Neural progenitor cell (in vitro differentiated cells): ENCODE measurements at places on chromosomes 2 and 18. TPM values are rescaled to one million over a fixed set of nuclear protein-coding genes. Genes with fewer than 3 reads are reported as not detected.

DNA sequence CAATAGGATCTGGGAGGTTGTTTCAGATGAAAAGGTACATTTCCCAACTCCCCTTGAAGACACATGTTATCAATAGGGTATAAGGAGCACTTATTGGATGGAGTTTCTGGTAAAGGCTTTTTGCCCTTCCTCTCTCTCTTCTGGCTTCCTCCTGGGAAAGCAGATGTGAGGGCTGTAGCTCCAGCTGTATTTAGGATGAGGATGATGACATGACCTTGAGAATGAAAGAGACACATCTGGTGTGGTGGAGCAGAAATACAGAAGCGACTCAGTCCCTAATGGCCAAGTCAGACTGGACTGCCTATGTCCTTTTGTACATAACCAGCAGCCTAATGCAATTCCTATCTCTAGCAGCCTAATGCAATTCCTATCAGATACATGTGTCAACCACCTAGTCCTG, 100.9 kb upstream of the NXPH2 start:
- DNase-seq: no peak

DNA sequence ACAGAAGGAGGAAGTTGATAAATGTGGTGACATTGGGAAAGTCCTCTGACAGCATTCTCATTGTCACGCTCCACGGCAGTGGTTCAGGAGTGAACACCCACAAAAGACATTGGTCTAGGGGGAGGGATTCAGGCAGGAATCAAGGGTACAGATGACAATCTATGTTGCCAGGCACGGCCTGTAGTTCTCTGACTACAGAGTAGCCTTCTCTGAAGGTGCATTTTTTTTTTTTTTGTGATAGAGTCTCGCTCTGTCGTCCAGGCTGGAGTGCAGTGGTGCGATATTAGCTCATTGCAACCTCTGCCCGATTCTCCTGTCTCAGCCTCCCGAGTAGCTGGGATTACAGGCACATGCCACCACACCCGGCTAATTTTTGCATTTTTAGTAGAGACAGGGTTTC, 7.4 kb upstream of the MOB1A start:
- DNase-seq: no peak

GRCh38 chr18:1976484-1976883, 594.8 kb downstream of the METTL4 start:
- no peak for DNase-seq

- no peak for DNase-seq
Observed at GRCh38 chr18:5912566-5912965, 17.2 kb upstream of the TMEM200C start.

- DNase-seq: no peak
Observed at GRCh38 chr18:47191961-47192360, 15.8 kb upstream of the IER3IP1 start.

DNA sequence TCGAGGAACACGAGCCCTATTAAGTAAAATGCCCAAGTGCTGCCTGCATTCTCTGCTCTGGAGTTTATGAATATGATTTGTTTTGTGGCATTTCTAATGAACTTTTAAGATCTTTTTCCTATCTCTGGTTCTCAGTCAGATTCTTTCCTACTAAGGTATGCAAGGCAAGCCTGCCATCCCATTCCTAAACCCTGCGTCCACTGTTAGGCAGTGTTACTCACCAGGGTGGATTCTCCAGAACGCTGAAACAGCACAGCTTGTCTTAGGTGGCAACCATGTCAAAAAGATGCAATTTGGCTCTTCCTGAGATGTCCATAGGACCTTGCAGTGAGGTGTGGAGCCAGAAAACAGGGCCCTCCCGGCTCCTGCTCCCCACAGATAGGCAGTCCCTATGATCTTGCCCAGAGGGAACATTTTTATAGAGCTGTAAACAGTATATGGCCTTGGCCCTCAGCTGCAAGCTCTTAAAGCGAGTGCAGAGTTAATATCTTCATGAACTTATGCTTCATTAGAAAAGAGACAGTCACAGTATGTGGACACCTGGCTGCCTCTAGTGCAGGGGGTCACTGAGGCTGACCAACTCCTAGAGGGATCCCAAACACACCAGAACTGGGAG, 84.4 kb downstream of the TPGS2 start:
- no peak for DNase-seq

GRCh38 chr2:203453858-203454451, 81.1 kb downstream of the RAPH1 start:
- DNase-seq: peak; percentile 30

DNA sequence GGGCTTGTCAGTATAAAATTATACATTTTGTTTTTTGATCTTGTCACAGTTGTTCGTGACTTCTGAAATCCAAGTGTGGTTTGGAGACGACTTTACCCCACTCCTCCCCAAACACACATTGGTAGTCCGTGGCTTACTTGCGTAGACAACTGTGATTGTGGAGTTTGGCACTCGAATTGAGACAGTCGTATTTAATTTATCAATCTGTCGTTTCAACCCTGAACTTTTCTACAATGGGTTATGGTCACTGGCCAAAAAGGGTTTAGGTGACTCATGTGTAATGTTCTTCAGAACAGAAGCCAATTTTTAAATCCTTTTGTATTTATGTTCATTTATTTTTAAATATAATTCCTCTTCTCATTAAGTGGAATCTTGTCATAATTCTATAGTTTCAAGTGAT, 129.9 kb downstream of the SPTBN1 start:
- no peak for DNase-seq

- no peak for DNase-seq
Observed at GRCh38 chr2:222300726-222301052, 1.9 kb upstream of the PAX3 start.

DNA sequence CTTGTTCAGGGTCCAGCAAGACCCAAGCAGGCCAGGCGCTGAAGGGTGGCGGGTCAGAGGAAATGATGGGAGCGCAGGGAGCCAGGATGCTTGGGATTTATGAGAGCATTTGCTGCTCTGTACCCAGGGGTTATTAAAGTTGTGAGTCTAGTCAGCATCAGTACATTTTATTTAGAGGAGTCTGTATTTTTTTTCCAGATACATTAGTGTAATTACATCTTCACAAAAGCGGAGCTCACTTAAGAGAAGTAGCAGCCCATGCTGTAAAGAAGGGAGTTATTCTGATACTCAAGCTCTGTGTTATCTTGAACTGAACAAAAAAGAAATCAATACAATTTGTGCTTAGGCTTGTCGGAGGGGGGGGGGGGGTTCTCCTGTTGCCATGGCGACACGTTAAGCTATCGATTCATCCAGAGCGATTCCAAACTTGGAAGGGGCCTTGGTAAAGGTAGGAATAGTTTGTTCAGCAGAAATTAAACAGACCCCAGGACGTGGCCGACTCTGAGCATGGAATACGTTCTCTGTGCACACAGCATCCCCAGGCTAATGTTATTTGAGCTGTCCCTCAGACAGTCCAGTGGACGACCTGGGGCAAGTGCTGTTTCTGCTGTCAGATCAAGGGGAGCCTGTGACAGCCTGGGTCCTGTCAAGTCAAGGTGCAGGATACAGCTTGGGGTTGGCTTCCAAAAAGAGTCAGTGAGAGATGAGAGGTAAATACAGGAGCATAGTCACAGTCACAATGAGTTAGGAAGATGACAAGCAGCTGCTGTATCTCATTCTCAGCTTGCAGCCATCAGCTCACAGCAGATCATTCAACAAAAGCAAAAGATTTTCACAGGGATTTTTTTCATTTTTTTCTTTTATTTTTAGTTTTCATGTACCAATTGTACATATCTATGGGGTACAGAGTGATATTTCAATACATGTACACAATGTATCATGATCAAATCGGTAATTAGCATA, 387.6 kb downstream of the DCDC2C start:
- DNase-seq: peak; percentile 19

DNA sequence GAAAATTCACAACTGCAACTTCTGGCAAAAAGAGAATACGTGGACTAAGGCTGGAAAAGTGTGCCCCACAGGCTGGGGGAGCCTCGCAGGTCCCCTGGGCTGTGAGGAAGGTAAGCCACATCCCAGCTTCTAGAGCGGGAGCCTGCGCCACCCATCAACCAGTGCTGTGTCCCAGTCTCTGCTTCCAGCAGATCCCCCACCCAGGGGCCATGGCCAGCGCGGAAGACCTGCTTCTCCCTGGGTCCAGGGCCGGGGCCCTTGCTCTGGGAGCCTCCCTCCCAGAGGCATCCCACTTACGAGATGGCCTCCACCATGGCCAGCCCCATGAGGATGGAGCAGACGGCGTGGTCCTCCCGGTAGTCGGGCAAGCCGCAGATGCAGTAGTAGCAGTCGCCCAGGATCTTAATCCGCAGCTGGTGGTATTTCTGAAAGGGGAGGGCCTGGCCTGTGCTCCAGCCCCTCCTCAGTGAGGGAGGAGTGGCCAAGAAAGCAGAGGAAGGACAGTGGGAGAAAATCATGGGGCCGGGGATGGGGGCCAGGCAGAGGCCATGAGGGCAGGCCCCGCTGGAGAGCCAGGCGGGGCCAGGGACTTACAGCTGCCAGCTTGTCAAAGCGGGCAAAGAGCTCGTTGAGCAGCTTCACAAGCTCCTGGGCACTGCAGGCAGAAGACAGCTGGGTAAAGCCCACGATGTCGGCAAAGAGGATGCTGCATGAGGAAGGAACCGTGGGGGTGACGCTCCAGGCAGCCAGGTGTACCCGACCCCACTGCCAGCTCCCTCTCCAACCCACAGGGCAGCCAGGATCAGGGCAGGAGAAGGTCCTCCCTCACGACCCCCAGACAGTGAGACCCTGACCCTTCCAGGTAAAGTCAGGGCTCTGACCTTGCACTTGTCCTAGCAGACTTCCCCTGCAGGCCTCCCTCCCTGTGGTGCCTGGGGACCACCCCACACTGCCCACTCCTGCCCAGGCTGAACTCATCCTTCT, 48.0 kb downstream of the CENPO start:
- DNase-seq: no peak

DNA sequence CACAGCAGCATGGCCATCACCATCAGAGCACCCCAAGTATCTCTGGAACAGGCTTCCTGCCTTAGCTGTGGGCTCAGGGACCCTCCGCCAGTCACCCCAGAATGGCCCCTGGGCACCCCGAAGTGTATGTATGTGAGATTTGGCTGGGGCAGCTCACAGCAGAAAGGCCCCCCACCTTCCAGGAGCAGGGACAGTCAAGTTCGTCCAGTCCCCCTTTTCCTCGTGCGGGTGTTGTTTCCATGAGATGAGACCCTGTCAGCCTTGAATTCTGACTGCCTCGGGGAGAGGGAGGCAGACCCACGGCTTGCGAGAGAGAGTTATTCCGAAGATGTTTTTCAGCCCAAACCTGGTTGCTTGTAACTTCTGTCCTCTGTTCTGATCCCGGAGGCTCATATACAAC, 290.9 kb upstream of the HDAC4 start:
- DNase-seq: no peak

- no peak for DNase-seq
Observed at GRCh38 chr2:62817348-62817747, 111.8 kb downstream of the EHBP1 start.

DNA sequence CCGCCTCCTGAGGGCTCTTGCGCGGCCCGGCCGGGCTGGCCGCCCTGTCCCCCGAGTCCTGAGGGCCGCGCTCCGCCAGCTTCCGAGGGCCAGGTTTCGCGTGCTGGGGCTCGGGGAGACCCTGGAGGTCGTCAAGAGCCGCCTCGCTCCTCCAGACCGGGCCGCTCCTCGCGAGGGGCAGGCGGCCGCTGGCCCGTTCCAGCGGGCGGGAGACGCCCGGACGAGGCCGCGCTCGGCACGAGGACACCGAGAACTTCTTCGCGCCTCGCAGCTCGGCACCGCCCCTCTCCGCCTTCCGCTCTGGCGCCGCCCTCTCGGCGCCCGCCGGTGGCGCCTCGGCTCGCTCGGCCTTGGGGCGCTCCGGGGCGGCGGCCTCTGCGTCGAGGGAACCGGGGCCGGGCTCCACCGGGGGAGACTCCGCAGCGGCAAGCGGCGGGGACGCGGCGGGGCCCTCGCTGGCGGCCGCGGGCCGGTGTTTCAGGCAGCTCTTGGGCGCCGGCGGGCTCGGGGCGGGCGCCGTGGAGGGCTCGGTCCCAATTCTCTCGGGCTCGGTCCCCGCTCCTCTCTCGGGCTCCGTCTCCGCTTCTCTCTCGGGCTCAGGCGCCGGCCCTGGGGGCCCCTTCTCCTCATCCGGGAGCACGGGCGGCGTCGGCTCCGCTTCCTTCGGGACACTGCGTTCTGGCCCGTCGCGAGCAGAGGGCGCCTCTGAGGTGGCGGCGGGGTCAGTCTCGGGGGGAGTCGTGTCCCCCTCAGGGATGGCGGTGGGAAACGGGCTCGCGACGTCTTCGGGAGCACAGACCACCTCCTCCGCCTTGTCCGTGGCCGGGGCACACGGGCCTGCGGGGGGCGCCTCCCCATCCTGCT, 91.6 kb upstream of the MGAT4A start:
- DNase-seq: peak; percentile 83

DNA sequence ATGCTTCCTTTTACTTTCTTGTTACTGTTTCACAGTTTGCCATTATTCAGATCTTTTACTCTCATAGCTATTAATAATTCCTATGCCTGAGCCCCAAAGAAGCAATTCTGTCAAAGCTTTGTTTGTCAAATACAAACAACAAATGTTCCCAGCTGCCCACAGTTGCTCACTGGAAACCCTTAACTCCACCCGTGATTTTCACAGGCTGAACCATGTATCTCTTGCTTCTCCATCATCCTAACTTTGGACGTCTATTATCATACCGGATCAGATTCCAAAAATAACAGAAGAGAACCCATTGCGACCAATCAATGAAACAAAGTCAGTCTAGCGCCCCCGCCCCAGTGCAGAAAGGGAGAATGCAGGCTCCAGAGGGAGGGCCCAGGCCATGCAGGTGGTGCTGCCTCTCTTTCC, 24.2 kb downstream of the COLEC12 start:
- DNase-seq: no peak

DNA sequence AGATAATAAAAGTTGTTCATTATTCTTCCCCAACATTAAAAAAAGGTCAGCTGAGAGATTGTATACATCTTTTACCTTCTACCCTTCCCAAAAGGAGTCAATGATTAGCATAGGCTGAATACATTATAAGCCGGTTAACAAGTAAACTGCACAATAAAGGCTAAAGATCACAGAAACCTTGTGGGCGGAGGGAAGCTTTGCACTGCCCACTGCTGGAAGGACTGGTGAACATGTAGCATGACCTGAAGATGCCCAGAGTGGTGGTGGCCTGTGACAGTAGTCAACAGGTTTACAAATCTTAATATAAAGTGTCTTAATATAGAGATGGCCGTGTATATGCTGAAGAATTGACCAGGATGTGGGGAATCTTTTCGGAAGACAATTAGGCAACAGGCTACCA, 35.6 kb downstream of the ARL5A start:
- DNase-seq: peak; percentile 20

Gene OTX1
- total RNA-seq: 7.9 and 23.3 TPM in 2 replicates

Gene C1GALT1C1L
- total RNA-seq: 0.12 TPM in 1 of 2 replicates, not detected in the other

Gene GKN2
- total RNA-seq: not detected in 2 replicates

Gene TMEM169
- total RNA-seq: 17.9 and 19.6 TPM in 2 replicates

Gene DSG4
- total RNA-seq: not detected in 2 replicates

Gene FECH
- total RNA-seq: 10.9 and 16.4 TPM in 2 replicates
